MG63 (cell line): ENCODE measurements at places on chromosomes 1 and 21. TPM values are rescaled to one million over a fixed set of nuclear protein-coding genes. Genes with fewer than 3 reads are reported as not detected.
A peak's percentile ranks its signal among the peaks of the same experiment; 100 is the strongest.

The BSND gene
- not detected in 2 replicates for total RNA-seq

GRCh38 chr1:229048896-229049295 is 222.0 kb upstream of the RAB4A start:
- DNase-seq = no peak

DNA sequence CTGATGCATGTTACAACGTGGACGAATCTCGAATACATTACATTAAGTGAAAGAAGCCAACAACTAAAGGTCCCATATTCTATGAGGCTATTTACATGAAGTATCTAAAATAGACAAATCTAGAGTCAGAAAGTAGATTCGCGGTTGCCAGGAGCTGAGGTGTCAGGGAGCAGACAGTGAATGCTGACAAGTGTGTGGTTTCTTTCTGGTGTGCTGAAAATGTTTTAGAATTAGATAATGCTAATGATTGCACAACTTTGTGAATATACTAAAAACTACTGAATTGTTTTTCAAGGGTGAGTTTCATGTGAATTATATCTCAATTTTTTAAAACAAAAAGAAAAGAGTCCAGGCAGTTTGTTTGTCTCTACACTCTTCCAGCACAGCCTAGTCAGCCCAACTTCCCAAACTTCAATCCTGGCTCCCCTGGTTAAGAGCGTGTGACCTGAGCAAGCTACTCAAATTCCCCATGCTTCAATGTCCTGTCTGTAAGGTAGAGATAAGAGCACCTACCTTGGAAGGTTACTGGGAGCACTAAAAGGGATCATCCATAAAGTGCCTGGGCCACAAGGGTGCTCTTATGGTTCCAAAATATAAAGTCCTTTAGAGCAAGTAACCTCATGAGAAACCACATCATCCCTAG is 20.9 kb downstream of the HLCS start:
- no peak for DNase-seq

DNA sequence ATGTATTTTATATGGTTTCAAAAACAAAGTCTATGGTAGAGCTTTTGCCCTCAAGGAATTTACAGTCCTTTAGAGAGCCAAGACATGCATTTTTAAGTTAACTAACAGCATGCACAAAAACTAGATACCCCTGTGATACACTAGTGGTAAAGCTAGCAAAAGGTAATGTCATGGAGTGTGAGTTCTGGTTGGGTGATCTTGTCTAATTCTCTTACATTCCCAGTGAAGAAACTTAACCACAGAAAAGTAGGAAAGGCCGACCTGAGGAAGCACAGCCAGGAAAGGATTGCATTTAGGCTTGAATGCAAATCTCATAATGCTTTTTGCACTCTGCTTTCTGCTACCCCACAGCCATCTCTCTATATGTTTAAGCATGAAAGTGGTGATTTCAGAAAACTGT is 202.2 kb downstream of the ROR1 start:
- DNase-seq = no peak

DNA sequence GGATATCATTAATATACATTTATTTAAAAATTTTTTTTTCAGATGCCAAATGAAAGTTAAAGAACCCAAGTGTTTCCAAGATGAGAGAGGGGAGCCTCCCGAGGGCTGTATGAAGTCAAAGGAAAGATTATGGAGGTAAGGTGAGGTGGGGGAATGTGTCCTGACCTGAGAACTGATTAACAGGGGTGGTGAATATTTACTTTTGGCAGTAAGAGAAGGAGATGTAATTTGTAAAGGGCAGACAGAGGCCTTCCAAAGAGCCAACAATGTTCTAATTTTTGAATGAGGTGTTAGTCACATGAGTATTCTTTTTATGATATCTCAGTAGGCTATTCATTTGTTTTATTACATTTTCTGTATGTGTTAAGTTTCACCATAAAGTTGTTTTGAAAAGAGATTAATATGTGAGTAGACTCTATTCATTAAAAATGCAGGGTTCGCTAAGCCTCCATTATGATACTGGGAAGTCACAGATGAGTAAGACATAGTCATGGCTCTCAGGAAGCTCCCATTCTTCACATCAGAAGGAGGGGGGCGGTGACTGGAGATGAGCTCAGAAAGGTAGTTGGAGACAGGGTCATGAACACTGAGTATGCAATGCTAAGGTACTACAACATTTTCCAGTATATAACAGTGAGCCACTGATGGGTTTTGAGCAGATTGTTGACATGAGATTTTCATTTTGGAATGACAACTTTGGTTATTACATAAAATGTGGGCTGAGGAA is 62.4 kb upstream of the TNFSF18 start:
- DNase-seq = peak; percentile 34

The CENPL gene
- 35.3 and 148 TPM in 2 replicates for total RNA-seq

The PSMD4 gene
- 225 and 311 TPM in 2 replicates for total RNA-seq

The HAO2 gene
- total RNA-seq = not detected in 2 replicates

The TMEM82 gene
- total RNA-seq = not detected in 2 replicates

- DNase-seq = no peak
These were observed 6.3 kb downstream of the MAST2 start for GRCh38 chr1:45809761-45810160.

The SLAMF8 gene
- not detected in 2 replicates for total RNA-seq

The IVL gene
- not detected in 2 replicates for total RNA-seq

The ACKR1 gene
- total RNA-seq = not detected in 2 replicates

The OR2L8 gene
- total RNA-seq = not detected in 2 replicates

DNA sequence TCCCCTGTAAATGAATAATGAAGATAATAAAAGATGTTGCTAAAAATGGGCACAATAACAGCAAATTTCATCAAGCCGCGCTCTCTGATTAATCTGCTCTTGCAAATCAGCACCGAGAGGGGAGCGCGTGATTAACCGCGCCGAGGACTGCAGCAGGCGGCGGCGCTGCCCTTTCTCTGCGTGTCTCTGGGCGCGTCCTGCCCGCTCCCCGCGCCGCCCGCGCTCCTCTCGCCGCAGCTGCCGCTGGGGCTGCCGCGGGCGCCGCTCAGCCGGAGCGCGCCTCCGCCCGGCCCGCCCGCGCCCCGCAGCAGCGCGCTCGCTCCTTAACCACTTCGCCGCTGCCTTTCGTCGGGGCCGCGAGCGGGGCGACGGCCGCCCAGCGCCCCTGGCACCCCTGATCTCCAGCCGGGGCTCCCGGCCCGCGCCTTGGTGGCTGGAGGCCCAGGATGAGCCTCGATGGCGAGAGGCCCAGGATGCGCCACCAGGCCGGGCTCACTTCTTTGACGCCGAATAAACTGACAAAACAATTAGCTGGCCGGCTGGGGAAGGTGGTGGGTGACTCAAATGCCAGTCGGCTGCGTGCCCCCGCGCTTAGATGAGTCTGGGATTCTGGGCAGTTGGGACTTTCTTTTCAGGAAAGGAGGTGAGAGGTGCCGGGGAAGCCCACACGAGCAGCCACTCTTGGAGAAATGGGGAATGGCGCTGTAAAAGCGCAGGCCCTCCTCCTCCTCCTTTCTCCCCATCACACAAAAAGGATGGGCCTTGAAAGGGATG is 221.4 kb upstream of the PKN2 start:
- DNase-seq = peak; percentile 61

The FLG gene
- total RNA-seq = not detected in 2 replicates

The CD1D gene
- not detected in 2 replicates for total RNA-seq

The CCDC17 gene
- total RNA-seq = not detected in 2 replicates

The TNFRSF18 gene
- total RNA-seq = not detected in 2 replicates

The UBXN10 gene
- total RNA-seq = not detected in 2 replicates

- no peak for DNase-seq
These were observed 14.7 kb downstream of the PROX1 start for GRCh38 chr1:214002472-214002871.

DNA sequence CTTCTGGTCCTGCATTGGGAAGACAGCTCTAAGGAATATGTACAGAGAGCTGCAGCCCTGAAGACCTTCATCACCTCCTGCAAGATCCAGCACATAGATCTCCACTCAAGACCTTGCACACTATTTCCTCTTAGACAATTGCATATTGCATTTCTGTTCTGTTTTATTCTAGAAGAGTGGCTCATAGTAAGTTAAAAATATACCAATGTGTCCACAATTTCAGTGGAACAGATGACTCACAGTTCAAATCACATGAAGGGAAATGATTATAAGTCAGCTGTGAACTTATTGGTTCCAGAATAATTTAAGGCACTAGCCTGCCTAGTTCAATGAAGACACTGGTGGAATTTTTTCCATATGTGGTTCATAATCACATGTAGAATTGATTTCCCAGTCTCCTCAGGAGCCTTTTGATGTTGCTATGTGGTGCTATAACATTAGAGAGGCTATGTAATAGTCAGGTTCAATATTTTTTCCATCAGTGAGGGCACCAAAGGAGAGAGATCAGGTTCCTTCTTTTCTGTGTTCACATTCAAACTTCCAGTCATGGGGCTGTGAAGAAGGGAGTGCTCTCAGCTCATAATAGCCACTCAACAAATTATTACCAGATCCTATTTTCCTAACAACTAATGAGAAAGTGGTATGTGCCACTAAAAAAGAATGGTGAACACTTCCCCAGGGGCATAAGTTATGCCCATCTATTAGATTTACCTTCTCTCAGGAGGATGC is 9.8 kb upstream of the AK5 start:
- no peak for DNase-seq

DNA sequence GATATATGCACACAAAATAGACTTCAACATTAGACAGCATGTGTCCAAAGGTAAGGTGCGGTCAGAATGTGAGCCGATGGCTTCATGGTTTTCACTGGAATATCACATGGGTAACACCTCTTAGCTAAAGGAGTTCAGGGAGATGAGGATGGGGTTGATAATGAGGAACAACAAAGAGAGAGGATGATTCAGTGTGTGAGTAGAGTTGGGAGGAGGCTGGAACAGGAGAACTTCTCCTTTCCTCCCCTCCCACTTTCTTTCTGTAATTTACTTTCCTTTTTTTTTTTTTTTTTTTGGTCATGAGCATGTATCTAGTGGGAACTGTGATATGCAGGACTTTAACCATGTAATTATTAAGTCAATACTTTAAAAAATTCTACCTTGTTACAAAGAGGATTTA is 99.4 kb downstream of the FASLG start:
- DNase-seq = no peak

GRCh38 chr1:229653420-229653819 is 27.4 kb downstream of the URB2 start:
- no peak for DNase-seq

- DNase-seq = no peak
These were observed 72.3 kb downstream of the TRIM11 start for GRCh38 chr1:228334226-228334935.

The CA6 gene
- total RNA-seq = not detected in 2 replicates

- DNase-seq = no peak
These were observed 2.1 kb upstream of the IPP start for GRCh38 chr1:45752441-45753052.

DNA sequence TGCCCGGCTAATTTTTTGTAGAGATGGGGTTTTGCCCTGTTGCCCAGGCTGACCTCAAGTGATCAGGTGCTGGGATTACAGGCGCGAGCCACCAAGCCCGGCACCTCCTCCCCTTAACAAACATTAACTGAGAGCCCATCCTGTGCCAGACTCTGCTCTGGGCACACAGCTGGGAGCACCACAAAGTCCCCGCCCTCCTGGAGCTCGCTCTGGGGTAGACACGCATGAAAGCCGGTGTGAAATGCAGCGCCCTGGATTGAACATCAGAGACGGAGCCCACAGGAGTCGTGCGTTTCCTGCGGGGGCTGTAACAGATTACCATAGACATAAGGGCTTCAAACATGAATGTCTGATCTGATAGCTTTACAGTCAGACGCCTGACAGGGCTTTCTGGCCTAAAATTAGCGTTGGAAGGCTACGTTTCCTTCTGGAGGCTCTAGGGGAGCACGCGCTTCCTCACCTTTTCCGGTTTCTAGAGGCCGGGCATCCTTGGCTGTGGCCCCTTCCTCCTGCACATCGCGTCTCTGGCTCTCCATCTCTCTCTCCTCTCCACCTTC is 14.3 kb downstream of the SLC27A3 start:
- no peak for DNase-seq

DNA sequence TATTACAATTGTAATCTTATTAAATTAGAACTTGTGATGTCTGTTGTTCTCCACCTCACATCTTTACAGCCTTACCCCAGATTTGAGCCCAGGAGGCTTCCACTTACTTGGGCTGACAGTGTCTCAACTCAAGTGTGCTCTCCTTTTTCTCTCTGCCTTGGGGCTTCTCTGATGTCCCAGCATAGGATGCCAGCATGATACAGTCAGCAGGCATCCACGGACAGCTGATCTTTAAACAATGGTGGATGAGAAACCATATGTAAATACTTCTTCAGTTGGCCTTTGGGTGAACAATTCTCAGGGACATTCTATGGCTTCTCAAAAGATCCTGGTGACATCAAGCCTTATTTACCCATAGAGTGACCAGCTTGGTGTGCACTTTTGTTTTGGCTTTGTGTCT is 107.6 kb upstream of the GORAB start:
- no peak for DNase-seq

The PPFIA4 gene
- total RNA-seq = 0.39 and 1.2 TPM in 2 replicates

The NUDT4B gene
- 27.1 and 60.8 TPM in 2 replicates for total RNA-seq

DNA sequence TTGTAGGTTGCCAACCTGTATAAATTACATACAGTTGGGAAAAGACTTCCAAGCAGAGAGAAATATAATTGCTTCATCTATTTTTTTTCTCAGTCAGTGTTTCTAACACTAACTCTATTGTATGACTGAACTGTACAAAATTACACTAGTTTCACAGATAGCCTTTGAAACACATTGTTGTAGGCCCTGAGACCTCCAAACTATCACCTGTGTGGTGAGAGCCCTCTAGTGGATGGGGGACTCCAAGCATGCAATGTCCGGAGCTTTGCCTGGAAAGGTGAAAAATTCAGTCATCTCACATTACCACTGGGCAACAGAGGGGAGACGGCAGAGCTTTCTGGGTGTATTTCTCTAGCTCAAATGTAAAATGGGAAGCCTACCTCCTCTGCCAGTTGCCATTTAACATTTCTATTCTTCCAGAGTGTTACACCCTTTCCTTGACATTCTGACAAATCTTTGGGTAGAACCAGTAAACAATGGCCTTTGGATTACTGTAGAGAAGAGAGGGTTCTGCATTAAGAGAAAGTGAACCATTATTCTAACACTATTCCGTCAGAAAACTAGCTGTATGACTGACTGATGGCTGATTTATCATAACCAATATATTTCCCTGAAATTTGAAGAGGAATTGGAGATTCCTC is 212.2 kb downstream of the LYPLAL1 start:
- DNase-seq = peak; percentile 48

DNA sequence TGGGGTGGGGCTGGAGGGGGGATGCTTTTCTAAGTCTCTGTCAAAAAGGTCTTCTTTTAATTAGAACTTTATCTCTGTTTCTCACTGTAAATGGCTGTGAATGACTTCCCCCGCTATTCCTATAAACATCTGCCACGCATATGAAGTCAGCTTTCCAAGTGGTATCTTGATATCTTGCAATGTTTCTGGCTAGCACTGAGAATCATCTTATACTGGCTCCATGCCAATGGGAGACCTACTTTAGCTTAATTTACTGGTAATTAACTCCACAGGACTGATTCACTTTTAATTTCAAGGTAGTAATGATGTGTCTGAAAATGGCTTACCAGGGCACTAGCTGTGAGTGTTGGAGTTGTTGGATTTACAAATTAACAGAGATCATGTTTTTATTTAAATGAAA is 4.3 kb downstream of the GPR88 start:
- DNase-seq = no peak

The FOXJ3 gene
- 27.5 and 28.7 TPM in 2 replicates for total RNA-seq
